AG09309 (cell line): ENCODE measurements at places on chromosomes 4 and X.
A peak's percentile ranks its signal among the peaks of the same experiment; 100 is the strongest.

DNA sequence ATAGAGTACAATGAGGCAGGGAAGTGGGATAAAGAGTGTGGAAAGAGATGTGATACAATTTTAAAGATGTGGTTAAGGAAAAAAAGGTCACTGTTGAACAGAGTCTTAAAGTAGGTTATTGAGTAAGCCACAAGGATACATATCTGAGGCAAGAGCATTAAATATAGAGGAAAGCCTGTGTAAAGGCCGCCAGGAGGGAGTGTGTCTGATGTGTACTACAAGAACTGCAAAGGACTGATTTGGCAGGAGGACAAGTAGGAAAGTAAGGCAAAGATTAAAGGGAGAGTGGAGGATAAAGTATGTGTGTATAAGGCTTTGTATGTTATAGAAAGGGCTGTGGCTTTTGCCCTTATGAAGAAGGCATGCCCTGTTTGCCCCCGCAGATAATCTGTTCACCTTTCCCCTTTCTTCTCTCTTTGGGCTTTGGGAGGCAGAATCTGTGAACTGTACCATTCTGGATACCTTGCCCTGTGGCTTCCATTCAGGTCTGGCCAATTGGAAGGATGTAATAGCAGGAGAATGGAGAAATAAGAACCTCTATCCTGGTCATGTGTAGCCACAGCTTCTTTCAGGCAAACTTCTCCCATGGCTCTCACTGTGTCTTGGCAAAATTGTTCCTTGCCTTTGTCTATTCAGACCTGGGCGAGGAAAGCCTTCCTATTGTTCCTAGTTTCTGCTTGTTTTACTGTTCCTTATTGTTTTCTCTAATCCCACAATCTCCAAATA is 68.9 kb upstream of the FAM47B start:
- DNase-seq: no peak

GRCh38 chrX:30576881-30577280 is 685 bp downstream of the TASL start:
- DNase-seq: no peak

DNA sequence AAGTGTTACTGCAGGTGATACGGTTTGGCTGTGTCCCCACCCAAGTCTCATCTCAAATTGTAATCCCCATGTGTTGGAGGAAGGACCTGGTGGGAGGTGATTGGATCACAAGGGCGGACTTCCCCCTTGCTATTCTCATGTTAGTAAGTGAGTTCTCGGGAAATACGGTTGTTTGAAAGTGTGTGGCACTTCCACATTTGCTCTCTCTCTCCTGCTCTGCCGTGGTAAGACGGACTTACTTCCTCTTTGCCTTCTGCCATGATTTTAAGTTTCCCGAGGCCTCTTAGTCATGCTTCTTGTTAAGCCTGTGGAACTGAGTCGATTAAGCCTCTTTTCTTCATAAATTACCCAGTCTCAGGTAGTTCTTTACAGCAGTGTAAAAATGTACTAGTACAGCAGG is 65.2 kb upstream of the SLC7A11 start:
- no peak for DNase-seq

- no peak for DNase-seq
Measured at GRCh38 chr4:99518601-99519295, 7.9 kb downstream of the C4orf17 start.

GRCh38 chr4:5906191-5906590 is 13.3 kb upstream of the CRMP1 start:
- no peak for DNase-seq

DNA sequence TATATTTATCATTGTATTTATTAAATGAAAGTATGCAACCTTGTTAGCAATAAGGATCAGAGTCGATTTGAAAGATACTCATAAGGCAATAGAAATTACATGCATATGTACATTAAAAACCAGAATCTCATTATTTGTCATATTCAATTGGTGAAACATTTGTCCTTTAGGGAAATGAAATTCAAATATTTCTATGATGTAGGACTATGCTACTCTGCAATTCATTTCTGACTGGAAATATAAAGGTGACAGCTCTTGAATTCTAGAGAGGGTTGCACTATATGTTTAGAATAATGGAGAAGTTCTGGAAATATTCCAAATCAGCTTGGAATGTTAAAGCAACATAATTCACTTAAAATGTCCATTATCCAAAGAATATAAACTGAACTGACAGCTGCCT is 1519.8 kb downstream of the ARAP2 start:
- no peak for DNase-seq

DNA sequence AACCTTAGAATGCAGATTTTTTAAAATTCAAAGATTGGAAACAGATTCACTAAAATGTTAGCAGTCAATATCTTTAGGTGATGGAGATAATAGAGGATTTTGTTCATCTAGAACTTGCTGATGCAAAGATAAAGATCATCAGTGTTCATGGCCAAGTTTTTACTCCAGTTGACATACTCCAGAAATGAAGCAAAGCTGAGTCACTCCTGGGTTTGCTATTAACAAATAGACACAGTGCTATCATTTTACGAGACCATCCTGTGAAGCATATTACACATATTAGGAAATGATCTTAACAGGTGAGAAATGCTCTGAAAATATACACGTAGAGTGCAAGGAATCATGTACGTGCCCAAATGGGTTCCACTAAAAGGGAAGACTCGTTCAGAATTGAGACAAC is 170.6 kb upstream of the FAM9B start:
- no peak for DNase-seq

DNA sequence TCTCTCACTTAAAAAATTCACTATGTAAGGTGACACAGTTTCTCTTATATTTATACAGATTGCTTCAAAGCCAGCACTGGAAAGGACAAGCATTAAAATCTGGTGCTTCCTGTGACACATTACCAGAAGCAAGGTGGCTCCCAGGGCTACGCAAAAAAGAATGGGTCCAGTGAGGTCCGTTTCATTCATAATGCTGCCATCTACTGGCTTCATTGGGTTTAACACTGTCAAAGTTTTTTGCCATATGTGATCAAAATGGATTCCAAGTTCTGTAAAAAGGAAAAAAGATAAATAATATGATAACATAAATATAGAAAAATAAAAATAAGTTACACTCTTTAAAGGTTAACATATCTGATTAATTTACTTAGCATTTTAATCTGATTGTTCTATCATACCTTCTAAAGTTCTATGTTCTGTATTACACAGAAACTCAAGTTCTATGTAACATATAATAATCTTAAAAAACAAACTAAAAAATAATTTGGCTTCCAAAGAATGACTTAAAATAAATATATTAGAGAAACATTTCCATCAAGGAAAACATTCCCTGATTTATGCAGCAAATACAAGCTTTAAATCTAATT is 22.1 kb downstream of the YIPF7 start:
- DNase-seq: peak; percentile 5

- no peak for DNase-seq
Measured at GRCh38 chr4:159152181-159152580, 49.3 kb downstream of the RAPGEF2 start.

DNA sequence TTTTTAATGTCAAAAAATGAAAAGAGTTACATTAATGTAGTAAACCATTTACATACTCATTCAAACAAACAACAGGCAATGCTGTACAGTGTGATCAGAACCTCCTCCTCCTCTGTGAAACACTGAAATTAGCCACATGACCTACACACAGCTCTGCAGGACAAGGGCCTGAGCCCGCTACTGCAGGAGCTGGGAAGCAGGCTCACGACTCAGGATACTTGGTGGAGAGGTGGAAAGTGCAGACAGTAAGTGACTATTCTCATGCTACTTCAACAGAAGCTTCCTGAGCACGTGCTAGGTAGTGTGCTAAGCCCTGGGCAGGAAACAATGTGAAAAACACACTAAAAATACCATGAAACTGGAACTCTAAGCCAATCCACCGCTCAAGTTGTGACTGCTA is 56.8 kb downstream of the TAPT1 start:
- DNase-seq: no peak

DNA sequence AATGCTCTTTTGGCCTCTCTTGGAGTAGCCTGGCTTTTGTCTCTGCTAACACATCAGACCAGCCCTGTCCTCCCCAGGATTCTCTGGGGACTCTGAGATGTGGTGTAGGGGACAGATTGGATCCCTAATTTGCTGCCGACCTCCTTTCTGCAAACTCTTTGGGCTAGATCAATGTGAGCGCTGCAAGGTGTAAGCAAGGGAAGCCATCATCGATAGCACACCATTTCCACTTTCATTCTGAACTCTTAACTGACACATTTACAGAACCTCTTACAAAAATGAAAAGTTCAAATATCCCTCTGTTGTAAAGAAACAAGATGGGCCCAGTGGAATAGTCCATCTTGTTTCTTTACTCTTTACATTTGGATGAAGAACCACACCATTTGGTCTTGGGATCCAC is 46.6 kb downstream of the PGRMC2 start:
- no peak for DNase-seq

GRCh38 chr4:142663828-142664227 is 182.3 kb downstream of the INPP4B start:
- DNase-seq: no peak

DNA sequence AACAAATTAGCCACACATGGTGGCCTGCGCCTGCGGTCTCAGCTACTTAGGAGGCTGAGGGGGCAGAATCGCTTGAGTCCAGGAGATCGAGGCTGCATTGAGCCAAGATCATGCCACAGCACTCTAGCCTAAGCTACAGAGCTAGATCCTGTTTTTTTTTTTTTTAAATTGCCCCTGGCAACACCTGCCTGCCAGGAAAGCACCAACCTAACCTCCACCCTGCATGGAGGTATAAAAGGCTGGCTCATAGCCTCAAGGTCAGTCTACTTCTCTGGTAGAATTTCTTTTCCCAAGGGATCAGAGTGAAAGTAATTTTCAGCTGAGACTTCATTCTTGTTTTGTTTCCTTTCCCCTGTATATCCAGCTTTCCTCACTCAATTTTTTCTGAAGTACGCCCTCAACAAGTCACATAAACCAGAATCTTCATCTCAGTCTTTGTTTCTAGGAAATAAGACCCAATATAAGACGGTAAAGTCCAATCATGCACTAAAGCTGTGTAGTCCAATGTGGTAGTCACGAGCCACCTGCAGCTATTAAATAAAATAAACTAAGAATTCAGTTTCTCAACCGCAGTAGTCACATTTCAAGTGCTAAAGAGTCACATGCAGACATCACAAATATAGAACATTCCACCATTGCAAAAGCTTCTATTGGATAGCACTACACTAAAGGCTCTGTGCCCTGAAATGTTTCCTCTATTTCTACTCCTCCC is 113.3 kb downstream of the HPGD start:
- no peak for DNase-seq

DNA sequence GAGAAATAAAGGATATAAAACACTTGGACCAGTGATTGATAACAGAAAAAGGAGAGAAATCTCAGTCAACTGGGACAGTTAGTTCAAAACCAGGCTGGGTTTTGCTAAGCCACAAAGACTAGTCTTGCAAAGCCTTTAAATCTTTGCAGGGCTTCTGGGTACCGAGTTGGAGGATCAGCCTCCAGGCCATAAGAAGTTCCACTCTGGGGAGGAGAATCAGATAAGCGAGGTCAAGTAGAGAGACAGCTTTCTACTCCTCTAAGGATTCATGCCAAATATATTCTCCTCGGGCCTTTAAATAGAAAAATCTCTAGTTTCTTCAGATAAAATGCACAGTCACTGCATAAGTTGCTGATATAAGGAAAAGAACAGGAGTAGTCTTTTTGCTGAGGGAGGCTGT is 92.7 kb downstream of the MFAP3L start:
- DNase-seq: no peak

- DNase-seq: no peak
Measured at GRCh38 chrX:11766487-11766886, 8.4 kb downstream of the MSL3 start.

GRCh38 chrX:150355913-150356312 is 7.2 kb upstream of the MAMLD1 start:
- DNase-seq: no peak

GRCh38 chr4:113524505-113525186 is 236.9 kb downstream of the CAMK2D start:
- DNase-seq: no peak

GRCh38 chr4:13309751-13310150 is 174.4 kb downstream of the RAB28 start:
- DNase-seq: no peak

DNA sequence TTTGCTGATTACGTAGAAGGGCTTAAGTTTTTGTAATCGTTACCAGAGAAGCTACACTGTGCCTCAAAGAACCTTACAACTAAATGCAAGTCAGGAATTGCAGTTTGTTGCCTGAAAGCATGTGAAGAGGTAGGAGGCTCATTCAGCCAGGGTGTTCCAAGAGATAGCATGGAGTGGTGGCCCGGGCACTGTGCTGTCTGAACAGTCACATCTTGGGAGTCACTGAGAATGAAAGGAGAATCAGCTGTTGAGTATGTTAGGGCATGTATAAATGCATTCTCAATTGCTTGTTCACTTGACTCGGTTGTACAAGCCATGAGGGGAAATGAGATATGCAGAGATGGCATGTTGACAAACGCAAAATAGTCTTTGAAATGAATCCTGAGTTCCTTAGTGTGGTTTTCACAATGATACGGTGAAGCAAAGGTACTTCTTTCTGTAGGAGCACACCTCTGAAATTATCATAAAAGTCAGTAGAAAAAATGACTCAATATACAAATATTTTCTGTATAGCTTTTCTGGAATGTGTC is 161.0 kb downstream of the DCTD start:
- no peak for DNase-seq

GRCh38 chr4:42473071-42473684 is 75.9 kb downstream of the SHISA3 start:
- no peak for DNase-seq

GRCh38 chr4:3857269-3857926 is 91.2 kb downstream of the ADRA2C start:
- DNase-seq: no peak

DNA sequence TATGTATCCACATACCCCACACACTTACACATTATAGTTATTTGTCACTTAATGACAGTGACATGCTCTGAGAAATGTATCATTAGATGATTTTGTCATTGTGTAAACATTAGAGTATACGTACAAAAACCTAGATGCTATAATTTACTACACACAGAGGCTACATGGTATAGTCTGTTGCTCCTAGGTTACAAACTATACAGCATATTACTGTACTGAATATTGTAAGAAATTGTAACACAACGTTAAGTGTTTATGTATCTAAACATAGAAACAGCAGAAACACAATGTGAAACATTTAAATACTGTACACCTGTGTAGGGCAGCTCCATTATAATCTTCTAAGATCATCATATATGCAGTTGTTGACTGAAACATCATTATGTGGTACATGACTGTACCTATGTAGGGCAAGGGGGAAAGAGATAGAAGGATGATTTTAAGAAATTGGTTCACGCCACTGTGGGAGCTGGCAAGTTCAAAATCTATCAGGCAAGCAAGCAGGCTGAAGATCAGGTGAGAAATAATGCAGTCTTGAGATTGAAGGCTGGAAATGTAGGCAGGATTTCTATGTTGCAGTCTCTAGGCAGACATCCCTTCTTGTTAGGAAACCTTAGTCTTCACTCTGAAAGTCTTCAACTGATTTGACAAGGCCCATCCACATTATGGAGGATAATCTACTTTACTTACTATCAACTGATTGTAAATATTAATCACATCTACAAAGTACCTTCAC is 78.0 kb upstream of the CPEB2 start:
- DNase-seq: no peak

- no peak for DNase-seq
Measured at GRCh38 chr4:20658456-20658855, 41.8 kb upstream of the PACRGL start.
